B cell (primary cell): ENCODE measurements at places on chromosomes 4 and X.

GRCh38 chr4:3419836-3420605, 21.7 kb upstream of the HGFAC start:
- DNase-seq, result no peak

DNA sequence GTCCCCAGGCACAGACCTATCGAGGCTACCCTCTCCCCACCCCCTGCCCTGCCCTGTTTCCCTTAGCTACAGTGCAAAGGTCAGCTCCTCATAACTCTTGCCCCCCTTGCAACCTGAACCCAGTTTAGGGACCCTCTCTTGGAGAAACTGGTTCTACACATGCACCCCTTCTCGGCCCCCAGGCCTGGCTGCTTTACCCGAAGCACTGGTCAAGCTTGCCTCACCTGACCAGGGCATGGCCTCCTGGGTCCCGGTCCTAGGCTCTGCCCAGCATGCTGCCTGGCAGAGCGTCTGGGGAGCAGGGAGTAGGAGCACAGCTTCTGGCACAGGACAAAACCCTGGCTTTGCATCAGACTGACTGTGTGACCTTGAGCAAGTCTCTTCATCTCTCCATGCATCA, 28.0 kb downstream of the ZNF185 start:
- no peak for DNase-seq

- DNase-seq, result peak; percentile 60
Observed at GRCh38 chr4:68175562-68176155, 46.0 kb upstream of the TMPRSS11F start.

- no peak for DNase-seq
Observed at GRCh38 chr4:1571165-1572009, 112.7 kb downstream of the FAM53A start.

DNA sequence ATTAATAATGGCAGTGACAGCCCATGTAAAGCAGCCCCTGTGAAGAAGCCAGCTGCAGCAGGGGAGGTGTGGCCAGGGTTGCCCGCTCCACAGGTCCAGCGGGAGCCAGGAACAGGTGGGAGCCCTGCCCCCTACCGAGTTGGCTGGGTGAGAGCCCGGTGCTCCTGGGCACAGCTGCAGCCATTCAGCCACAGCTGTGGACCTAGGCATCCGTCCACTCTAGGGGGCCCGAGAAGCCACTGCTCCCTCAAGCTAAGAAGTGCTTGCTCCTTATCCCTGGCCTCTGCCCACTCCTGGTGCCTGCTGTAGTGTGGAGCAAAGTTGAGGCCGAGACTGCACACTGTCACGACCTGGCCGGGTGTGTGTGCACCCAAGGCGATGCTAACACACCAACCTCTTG, 1469.0 kb downstream of the PCDH7 start:
- DNase-seq, result no peak
